ENCODE measurements at places on chromosomes 3 and 15. TPM values are rescaled to one million over a fixed set of nuclear protein-coding genes. Genes with fewer than 3 reads are reported as not detected.

The VEPH1 gene
- total RNA-seq: 10.3 TPM

The OR5K2 gene
- not detected for total RNA-seq

The ISLR gene
- 73.8 TPM for total RNA-seq

The SCAMP5 gene
- 0.43 TPM for total RNA-seq

The SHISA5 gene
- total RNA-seq: 121 TPM
